ENCODE measurements at places on chromosomes 2 and 18.

GRCh38 chr2:43226558-43226954, at the start of gene ZFP36L2:
TSS of gene ZFP36L2 (minus strand) at chr2:43226606. CDS start at chr2:43226315, 291 bp downstream.
- peak; percentile 85 for DNase-seq

DNA sequence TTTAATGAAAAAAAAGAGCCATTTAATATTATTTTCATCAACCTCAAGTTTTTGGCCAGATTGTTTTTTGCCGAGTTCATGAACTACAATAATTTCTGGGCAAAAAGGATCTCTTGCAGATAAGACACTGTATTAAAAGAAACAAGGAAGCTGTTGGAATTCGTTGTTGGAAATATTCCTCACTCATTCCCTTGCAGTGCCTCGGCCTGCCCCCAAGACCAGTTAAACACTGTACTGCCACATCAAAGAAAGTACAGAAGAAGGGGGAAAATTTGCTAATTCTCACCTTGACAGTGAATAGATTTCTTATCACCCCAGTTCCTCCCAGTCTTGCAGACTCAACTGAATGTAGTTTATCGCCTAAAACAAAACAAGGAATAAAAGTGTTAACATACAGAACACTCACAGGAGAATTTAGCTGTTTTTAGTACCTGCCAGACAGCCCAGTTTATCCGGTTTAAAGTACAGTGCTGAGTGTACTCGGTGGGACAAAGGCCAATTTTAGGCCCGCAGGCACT, 1.2 kb downstream of the IDH1 start:
- no peak for DNase-seq

GRCh38 chr2:46991985-46992384, 76.4 kb upstream of the MCFD2 start:
- DNase-seq, result no peak

DNA sequence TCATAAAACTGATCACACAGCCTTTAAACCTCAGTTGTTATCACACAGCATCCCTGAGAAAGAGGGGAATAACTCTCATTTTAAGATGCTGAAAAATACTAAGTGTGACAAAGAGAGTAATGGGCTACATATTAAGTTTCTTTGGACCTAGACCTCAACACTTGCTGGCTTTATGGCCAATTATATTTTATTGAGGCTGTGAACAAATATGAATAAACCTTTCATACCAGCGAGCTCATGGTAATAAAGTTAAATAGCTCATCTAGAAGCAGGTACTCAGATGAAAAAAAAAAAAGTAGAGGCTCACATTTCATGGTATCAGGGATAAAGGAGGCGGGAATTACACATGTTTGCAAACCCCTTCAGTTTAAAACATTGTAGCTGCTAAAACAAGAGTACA, 75.7 kb downstream of the DOCK10 start:
- DNase-seq, result no peak

DNA sequence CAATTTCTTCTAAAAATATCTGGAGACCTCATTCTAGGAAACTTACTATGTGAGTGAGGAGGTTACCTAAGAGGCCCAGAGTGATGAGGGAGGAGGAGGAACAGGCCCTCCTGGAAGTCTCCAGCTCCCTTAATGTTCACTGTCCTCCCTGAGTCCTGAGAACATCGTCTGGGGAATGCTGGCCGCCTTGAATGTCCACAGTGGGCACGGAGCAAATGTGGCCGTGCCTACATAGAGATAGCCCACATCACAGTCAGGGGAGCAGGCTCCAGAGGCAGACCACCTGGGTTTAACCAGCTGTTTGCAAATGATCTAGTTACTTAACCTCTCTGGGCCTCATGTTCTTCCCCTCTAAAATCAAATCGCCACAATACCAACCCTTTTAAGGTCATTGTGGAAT, 83.0 kb upstream of the LPIN2 start:
- DNase-seq, result no peak
